Mucosa of gallbladder (tissue), 1 donor: ENCODE measurements at places on chromosomes 16 and 17. TPM values are rescaled to one million over a fixed set of nuclear protein-coding genes. Genes with fewer than 3 reads are reported as not detected.

DNA sequence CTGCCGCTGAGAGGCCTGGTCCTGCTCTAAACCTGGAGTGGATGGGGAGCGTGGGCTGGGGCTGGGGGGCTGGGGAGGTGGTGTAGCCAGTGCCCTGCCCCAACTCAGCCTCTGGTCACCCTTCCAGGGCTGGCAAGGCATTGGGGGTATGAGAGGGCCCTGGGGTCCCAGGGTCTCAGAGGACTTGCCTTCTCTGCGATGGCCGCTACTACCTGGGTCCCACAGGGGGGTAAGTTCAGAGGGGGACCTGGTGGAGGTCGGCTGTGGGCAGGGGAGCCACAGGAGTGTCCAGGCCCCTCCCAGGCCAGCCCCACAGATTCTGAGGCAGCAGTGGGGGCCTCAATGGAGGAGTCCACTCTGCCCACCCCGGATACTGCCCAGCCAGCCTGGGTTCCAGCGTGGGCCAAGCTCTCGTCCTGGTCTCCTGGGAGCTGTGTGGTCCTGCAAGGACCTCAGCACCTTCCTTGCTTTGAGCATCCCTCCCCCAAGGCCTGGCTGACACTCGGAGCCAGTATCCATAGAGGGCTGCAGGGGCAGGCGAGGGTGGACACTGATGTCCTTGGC lies 20.5 kb downstream of the JPH3 start:
- DNase-seq = no peak

OR3A3 gene
- not detected for total RNA-seq

DNA sequence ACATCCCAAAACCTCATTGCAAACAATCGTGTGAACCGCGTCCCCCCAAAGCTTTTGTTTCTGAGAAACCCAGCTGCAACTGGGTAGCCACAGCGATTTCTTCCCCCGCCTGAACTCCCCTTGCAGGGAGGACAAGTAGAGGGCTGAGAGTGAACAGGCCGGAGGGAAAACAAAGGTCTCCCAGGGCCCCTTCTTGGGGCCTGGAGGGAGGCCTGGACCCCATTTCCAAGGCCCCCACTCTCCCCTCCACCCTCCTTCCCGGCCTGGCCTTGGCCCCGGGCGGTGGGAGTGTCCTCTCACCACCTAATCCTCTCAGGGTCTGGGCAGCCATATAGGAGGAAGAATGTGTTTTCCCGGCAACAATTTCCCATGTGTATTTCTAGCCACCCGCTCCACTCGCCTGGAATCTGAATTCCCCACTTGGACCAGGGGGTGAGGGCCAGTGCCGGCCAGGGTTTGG lies 2.6 kb downstream of the GLIS2 start:
- no peak for DNase-seq

NXPH3 gene
- 2.9 TPM for total RNA-seq

DNA sequence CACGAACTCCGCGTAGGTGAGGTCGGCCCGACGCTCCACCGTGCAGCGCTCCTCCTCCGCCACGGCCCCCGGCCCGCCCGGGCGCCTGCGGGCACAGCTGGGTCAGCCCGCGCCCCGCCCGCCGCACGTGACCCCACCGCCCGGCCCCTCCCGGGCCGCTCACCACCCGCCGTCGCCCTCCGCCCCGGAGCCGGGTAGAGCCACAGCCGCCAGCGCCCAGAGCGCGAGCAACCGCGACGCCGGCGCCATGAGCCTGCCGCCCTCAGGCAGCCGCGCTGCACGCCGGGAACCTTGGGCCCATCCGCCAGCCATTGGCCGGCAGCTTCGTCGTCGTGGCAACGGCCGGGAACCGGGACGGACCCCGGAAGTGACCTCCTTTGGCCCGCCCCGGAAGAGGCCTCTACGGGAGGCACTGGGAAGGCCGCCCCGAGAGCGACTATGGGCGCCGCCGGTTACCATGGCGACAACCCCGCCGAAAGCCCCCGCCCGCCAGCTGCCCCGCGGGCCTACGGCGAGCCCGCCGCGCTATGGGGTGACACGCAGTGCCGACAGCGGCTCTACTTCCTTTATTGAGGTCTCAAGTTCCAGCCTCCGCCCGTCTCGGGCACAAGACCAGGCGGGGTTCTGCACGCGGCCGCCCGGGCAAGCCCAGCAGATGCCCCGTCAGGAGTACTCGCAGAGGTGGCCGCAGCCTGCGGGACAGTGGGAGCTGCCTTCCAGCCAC lies at the start of gene JMJD8:
Gene JMJD8 (minus strand): TSS at position 264 of the 724 bp plus-strand sequence. CDS start 15 bp downstream, at position 249.
- peak; percentile 97 for DNase-seq

DNA sequence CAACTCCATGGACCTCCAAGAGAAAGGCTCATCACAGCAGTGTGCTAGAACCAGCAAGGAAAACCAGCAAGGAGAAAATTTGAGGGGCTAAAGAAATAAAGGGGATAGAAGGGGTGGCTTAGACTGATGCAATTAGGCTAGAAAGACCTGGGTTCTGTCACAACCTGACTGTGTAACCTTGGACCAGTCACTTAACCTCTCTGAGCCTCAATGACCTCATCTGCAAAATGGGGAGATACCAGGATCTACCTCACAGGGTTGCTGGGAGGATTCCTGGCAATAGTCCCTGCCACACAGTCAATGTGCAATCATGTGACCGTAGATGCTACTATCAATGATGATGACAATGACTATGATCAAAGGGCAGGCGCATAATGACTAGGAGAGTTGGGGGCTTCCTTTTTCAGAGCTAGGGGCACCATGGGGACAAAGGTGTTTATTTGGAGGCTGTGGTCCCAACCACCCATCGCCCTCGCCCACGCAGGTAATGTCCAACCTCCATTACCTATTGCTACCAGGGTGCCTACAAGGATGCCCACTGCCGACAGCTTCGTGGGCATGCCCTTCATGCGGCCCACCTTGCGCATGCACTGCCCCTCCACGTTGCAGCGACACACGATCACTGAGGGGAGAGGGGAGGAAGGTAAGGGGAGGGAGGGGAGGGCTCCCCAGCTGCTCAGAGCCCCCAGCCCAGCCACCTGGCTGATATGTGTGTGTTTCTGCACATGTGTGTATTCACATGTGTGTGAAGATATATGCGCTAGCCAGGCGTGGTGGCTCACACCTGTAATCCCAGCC lies 9.7 kb downstream of the CDH16 start:
- no peak for DNase-seq

DNA sequence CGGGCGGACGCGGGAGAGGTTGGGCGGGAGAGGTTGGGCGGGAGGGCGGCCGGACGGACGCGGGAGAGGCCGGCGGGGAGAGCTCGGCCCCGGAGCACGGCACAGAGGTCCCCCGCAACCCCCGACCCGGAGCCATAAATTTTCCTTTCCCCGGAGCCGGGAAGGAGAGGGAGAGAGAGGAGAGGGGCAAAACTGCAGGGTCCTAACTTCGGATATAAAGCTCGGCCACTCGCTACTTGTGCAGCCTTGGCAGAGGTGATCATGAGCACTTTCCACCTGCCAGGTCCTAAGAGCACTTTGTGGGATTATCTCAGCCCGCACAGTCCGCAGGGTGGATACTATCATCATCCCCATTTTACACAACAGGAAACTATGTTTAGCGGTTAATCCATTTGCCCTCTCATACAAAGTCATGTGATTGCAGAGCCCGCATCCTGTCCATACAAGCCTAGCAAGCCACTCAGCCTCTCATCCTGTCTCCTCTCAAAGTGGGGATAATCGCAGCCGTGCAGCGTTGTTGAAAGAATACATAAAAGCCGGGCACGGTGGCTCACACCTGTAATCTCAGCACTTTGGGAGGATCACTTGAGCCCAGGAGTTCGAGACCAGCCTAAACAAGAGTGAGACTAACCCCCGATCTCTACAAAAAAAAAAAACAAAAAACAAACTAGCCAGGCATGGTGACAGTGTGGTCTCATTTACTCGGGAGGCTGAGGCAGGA lies 780 bp upstream of the DCAKD start:
- DNase-seq = peak; percentile 15

CA5A gene
- total RNA-seq = 0.14 TPM

- DNase-seq = no peak
Observed at GRCh38 chr17:56595831-56596690, 2.6 kb downstream of the NOG start.

GRCh38 chr17:9432134-9432885 lies 143.3 kb downstream of the STX8 start:
- no peak for DNase-seq
